ENCODE measurements at places on chromosomes 12 and 14.

DNA sequence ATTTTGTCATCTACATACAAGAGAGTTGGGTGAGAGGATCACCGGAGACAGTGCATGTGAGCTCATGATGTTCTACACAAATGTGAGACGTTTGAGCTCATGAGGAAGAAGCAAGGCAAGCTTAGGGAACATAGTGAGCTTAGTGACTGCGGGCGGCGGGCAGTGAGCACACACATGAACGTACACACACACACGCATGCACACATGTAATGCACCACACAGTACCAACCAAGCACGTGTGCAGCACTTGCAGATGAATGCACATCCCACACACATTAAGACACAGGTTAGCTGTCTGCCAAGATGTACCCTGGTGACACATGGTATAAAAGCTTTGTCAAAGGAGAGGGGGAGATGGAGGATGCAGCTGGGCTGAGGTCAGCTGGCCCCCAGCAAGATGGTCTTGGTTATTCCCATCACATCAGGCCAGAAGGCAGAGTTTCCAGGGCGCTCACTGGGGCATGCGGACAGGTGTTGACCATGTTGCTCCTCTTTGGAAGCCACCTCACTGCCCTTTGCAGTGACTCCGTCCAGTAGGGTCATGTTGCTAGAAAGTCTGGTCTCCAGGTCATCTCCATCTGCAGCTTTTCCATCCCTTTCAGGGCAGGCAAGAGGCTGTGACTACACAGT is 8.7 kb upstream of the CACNA2D4 start:
- H3K36me3 ChIP-seq = no peaks in the 10 kb centered on the region
- H3K27me3 ChIP-seq = no peaks in the 10 kb centered on the region
- DNase-seq = peak; percentile 17
- H3K27ac ChIP-seq = peak overlapping the region; percentile 35

- no peak overlapping the region for H3K27ac ChIP-seq
- no peak overlapping the region for H3K4me3 ChIP-seq
- H3K4me1 ChIP-seq = peaks cover 5% of the 10 kb centered on the region
- peak; percentile 11 for DNase-seq
- H3K36me3 ChIP-seq = no peaks in the 10 kb centered on the region
These were observed 11.3 kb upstream of the KCNH3 start for GRCh38 chr12:49527361-49528130.

- no peaks in the 10 kb centered on the region for H3K36me3 ChIP-seq
- DNase-seq = no peak
- H3K27ac ChIP-seq = no peak overlapping the region
- no peak overlapping the region for H3K4me3 ChIP-seq
- H3K4me1 ChIP-seq = no peaks in the 10 kb centered on the region
- no peaks in the 10 kb centered on the region for H3K27me3 ChIP-seq
These were observed 169.7 kb upstream of the OTX2 start for GRCh38 chr14:56979936-56980335.

GRCh38 chr12:108620236-108620879 is 13.3 kb downstream of the SELPLG start:
- H3K4me3 ChIP-seq = no peak overlapping the region
- H3K27ac ChIP-seq = no peak overlapping the region
- no peak for DNase-seq
- no peaks in the 10 kb centered on the region for H3K27me3 ChIP-seq
- H3K4me1 ChIP-seq = no peaks in the 10 kb centered on the region
- H3K36me3 ChIP-seq = no peaks in the 10 kb centered on the region
